Epithelial cell of proximal tubule (primary cell): ENCODE measurements at places on chromosomes 2 and 18.

GRCh38 chr2:10380048-10380926 lies 67.8 kb downstream of the ODC1 start:
- DNase-seq, result no peak

- no peak for DNase-seq
Observed at GRCh38 chr18:34352385-34353163, 127.9 kb upstream of the NOL4 start.

- DNase-seq, result peak; percentile 39
Observed at GRCh38 chr2:190382851-190383250, 25.3 kb upstream of the MFSD6 start.

DNA sequence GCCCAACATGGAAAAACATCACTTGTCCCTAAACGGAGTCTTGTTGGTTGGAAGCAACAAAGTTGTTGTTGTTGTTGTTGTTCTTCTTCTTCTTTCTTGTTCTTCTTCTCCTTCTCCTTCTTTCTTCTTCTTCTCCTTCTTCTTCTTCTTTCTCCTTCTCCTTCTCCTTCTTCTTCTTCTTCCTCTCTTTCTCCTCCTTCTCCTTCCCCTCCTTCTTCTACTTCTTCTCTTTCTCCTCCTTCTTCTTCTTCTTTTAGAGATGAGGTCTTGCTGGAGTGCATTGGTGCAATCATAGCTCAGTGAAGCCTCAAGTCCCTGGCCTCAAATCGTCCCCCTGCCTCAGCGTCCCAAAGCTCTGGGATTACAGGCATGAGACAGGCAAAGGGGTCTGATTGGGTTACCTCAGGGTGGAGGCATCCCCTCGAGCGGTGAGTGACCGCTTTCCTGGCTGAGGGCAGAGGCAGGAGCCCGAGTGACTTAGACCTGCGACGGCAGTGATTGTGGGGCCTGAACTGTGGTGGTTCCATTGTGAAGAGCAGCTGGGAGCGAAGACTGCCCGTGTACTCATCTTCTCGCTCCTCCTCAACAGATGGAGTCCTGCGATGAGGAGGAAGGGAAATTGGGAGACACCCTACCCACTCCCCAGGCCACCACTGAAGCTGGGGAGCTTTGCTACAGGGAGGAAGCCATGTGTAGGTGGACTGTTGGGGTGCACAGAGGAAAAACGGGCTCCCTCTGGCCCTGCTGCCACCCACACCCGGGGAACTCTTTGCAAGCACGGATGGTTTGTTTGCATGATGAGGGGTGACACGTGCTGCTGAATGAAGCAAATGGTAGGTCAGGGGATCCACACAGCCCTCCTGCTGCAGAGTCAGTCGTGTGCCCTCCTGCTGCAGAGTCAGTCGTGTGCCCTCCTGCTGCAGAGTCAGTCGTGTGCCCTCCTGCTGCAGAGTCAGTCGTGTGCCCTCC lies 7.0 kb upstream of the PER2 start:
- no peak for DNase-seq

DNA sequence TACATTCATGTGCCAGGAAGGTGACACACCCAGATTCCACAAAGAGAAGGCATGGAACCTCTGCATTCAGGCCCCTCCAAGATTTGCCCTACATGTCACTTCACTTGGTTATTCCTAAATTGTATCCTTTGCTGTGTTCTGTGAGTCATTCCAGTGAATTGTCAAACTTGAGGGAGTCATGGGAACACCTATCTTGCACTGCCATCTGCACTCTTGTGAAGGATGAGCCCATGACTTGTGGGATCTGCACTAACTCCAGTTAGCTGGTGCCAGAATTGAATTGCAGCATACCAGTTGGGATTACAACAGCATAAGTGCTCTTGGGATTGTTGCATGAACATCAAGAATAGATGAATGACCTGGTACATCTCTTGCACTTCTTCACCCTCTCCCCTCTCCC lies 1288.0 kb upstream of the ZEB2 start:
- no peak for DNase-seq

- no peak for DNase-seq
Observed at GRCh38 chr2:228545748-228546145, 364.3 kb upstream of the SPHKAP start.

DNA sequence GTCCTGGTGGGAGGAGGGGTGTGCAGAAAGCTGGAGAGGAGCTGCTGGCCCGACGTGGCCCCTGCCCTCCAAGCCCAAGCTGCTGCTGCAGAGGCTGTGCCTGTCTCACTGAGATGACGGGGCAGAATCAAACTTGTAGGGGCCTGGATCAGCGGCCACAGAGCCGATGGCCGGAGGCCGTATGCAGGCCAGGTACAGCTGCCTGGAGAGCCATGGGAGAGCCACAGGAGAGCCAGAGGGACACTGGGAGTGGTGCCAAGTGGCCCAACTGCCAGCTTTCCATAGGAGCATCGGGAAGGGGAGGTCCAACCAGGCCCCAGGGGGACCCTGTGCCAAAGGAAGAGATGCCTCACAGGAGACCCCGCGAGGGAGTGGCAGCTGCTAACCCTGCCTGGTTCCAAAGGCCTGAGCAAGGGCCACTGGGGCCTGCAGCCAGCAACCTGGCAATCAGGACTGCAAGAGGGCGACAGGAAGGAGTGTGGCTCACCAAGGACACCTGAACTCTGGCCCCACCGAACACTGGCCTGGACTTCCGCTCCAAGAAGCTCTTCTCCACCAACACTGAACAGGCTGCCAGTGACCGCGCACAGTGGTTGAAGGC lies 70.7 kb downstream of the HDAC4 start:
- DNase-seq, result no peak

DNA sequence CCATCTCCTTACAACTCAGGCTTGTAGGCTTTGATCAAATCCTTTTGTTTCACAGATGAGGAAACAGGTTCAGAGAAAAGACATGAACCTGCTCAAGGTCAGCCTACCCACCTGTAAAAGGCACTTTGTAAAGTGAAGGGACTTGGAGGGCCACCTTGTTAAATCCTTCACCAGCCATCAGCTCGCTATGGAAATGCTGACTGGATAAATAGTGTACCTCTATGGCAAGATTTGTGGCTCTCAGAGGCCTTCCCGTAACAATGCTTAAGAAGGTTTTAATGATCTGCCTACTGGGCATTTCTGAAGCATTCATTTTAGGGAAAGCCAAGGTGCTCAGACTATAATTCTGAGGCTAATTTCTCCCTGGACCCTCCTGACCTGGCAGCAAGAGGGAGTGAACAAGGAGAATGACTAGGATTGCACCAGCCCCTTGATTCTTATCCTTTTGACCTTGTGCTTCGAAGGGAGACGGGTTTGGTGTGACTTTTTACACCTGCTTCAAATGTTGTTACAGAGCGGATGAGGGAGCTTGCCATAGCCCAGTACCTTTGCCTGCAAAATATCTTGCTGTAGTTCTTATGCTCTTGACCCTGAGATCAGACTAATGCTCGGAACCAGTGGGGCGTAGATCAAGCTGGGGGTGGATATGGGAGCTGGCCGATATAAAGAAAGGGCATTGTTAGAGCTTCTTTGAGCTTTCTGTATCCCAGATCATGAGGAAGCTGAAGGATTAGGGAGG lies 90.9 kb upstream of the CXCR4 start:
- no peak for DNase-seq

DNA sequence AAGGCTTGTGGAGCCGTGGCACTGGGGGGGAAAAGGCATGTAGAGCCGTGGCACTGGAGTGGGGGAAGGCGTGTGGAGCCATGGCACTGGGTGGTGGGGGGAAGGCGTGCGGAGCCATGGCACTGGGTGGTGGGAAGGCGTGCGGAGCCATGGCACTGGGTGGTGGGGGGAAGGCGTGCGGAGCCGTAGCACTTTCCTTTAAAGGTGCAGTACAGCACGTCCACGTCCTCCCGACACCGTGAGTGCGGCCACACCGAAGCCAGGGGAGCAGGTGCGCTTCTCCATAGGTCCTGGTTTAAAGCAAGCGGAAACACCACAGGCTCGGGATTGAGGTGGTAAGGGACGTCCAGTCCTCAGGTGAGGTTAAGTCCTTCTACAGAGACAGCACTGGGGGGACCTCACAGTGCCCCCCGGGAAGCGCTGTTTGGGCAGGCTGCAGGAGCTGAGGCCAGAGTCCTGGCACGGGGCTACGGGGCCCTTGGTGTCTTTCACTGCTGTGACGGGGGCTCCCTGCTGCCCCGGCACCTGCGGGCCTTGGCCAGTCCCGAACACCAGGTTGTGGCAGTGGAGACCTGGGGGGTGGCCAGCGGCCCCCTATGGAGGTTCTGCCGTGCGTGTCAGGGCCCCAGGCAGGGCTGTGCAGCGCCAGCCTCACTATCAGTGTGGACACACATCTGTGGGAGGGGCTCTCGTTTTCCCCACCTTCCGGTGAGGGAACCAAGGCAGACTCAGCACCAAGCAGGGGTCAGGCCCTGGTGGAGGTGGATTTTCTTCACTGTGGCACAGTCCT lies 93.0 kb upstream of the CTDP1 start:
- no peak for DNase-seq

DNA sequence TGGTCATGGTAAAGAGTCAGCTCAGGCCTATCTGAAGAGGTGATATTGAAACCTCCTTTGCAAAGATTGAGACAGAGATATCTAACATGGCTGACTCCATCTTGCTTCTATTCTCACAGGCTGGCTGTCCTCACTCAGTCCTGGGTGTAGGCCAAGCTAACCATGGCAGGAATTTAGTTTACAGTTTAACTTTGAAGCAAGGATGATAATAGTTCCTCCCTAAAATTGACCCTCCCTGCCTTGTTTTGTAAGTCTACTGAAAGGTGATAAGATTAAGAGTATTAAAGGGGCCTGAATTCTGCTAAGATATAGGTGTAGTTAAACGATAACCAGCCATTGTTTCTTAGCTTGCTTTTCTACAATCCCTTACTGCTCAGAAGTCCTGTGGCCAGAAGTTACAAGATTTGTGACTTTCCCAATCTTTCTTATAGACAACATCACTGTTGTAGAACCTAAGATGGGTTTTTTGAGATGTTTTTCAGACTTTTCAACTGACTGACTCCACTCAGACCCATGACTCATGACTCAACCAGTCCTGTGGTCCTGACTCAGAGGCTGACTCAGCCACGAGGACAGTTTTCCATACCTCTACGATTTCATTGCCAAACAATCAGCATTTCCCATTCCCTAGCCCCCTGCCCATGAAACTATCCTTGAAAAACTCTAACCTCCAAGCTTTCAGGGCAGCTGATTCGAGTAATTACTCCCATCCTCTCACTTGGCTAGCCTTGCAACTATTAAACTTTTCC lies 195.7 kb upstream of the SESTD1 start:
- DNase-seq, result peak; percentile 99

- DNase-seq, result no peak
Observed at GRCh38 chr2:224545884-224546644, 39.1 kb downstream of the CUL3 start.

DNA sequence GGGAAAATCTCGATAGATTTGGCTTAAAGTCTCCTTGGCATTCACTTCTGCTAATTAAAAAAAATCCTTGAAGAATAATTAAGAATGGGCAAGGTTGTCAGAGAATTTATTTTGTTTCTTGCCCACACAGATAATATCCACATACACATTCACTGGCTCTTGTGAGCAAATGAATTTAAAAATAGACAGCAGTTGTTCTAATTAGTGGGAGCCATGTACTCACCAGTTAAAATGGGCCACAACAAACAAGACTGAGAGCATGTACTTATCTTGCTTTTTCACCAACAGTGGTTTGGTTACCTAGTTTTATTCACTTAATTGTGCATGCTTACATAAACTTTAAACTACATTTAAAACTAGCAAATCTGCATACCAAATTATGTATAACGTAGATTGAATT lies 53.5 kb downstream of the TMEM182 start:
- DNase-seq, result no peak

DNA sequence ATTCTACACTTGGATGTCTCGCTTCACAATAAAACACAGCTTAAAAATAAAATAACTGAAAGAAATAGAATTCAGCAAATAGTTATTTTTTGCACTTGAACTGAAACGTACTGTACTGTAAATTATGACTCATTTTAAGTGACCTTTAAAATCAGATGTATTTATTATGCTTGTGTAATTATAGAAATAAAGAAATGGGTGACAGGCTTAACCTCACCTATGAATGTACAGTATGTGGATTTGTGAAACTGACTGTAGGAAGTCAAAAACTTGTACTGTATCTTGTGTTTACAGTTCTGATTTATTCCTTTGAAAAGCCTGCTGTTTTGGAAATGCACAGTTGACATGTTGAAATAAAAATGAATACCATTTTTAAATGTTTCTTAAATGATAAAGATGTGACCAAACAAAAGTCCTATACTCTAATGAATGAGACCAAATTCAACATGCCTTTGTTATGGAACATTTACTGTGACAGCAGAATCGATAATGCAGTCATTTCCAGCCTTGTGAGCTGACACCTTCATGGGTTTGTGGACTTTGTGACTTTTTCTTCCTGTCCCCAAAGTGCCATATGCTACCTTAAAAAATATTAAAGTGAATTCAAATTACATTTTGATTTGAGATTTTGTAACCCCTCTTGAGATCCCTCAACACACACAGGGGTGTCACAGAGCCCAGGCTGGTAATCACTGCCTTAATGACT lies 32.7 kb downstream of the NEMP2 start:
- DNase-seq, result no peak

DNA sequence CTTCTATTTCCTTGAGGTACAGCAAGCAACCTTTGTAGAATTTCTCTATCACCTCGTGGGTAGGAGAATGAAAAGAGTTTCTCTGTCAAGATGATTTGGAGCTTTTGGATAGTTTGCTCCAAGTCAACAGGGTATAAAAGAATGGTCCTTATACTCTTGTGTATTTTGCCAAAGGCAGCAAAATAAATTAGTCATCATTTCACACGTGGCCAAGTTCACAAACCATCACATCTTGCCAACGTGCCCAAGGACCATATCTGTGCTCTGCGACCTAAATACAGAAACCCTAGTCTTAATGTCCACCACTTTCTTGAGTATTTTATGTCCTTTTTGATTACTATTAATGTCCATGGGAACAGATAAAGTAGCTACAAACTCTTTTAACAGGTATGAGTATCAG lies 262.9 kb downstream of the AFF3 start:
- no peak for DNase-seq

GRCh38 chr2:131154647-131155046 lies 49.5 kb downstream of the PLEKHB2 start:
- no peak for DNase-seq

- DNase-seq, result no peak
Observed at GRCh38 chr2:42830922-42831574, 38.7 kb upstream of the HAAO start.

DNA sequence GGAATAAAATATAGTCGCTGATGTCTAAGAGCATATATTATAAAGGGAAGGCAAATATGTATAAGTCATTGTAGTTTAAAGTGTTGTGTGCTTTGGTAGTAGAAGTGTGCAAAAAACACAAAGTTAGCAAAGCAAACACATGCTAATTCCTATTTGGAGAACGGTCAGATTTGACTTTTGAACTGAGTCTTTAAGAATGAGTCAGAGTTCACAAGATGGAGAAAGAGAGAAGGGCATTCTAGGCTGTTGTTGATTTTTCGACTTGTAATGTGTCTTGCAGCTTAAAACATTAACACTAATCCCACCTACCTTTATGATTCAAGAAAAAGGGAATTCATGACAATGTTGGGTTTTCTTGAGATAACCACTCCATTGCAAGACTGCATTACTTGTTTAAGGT lies 98.1 kb downstream of the CRIM1 start:
- no peak for DNase-seq

GRCh38 chr2:67792191-67792590 lies 270.6 kb downstream of the C1D start:
- no peak for DNase-seq

GRCh38 chr2:95387358-95387757 lies 15.2 kb upstream of the FAHD2A start:
- no peak for DNase-seq

- no peak for DNase-seq
Observed at GRCh38 chr2:217279140-217279539, 419.3 kb upstream of the TNP1 start.
